Memory B cell (primary cell): ENCODE measurements at places on chromosomes 7 and 10.

DNA sequence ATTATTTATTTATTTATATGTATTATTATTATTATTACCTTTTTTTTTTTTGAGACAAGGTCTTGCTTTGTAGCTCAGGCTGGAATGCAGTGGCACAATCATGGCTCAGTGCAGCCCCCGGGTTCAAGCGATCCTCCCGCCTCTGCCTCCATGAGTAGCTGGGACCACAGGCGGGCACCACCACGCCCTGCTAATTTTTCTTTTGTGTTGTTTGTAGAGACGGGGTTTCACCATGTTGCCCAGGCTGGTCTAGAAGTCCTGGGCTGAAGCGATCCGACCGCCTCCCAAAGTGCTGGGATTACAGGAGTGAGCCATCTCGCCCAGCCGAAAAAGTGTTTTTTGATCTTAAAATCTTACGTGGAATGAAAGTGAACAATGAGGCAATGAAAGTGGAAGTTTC, 79.4 kb upstream of the C1GALT1 start:
- DNase-seq = no peak

DNA sequence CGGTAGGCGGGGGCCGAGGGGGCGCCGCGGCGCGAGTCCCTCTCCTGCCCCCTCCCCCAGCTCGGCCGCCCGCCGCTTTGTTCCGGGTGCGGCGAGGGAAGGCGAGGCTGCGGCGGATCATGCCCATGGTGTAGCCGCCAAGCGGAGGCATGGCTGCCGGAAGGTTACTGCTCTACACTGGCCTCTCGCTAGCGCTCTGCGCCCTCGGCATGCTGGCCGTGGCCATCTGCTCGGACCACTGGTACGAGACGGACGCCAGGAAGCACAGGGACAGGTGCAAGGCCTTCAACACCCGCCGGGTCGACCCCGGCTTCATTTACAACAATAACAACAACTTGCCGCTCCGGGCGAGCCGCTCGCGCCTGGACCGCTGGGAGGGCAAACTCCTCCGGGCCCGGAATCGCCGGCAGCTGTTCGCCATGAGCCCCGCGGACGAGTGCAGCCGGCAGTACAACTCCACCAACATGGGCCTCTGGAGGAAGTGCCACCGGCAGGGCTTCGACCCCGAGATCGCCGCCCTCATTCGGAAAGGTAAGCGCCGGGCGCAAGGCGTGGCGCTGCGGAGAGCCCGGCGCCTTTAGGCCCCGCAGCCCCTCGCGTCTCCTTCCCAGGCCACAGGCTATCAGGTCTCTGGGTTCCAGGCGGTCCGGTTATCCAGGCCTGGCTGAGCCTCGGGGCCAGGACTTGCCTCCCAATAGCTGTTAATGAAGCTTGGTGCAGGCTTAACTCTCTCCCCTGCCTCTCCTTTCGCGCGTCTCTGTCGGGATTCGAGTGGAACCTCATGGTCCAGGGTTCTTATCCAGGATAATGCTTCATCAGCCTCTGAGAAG, 513 bp downstream of the TMEM178B start:
- peak; percentile 16 for DNase-seq

DNA sequence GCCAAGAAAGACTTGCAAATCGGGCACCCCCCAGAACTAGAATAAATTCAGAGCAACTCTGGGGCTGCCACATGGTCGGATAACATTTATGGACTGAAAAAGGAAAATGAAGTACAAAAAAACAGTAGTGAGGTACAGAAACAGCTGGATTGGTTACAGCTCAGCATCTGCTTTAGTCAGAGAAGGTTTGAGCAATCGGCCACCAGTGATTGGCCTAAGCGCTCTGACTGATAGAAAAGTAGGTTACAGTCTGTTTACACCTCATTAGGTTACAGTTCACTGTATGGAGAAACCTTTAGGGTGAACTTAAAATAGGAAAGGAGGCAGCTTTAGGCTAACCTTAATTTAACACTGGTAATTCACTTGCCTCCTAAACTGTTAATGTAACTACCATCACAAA, 102.0 kb upstream of the DKK1 start:
- no peak for DNase-seq

DNA sequence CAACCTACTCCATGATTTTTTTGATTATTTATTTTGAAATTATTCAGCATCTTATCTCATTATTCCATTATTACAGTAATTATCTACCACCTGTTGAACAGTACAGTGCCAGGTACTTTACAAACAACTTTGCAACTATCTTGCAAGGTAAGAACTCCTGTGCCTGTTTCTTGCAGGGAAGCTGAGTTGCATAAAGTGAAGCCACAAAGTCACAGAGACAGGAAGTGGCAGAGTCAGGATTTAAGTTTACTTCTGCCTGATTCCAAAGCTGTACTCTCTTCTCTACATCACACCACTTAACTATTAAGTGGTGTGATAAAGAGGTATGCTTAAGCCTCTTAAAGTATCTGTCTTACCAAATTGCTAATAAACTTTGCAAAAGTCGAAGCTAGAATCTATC, 80.1 kb downstream of the LRRTM3 start:
- DNase-seq = no peak

GRCh38 chr7:99623702-99624447, 7.1 kb downstream of the ZSCAN25 start:
- no peak for DNase-seq

DNA sequence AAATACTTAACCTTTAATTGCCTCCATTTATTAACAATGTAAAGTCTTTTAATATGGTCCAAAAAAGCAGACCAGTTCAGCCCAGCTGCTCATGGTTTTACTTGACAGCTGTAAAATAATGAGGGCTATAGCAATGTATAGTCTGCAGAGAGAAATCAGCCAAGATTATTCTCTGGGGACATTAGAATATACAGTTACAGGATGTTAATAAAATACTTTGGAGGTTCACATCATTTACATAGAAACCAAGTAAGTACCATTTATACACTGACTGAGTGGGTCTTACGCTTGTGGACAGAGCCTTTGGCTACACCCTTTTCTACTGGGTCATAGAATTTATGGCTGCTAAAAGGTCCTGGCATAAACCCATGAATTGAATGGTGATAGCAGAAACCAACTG, 340.7 kb upstream of the CELF2 start:
- no peak for DNase-seq
